NCI-H345 (cell line): ENCODE measurements at places on chromosomes 4 and X.

DNA sequence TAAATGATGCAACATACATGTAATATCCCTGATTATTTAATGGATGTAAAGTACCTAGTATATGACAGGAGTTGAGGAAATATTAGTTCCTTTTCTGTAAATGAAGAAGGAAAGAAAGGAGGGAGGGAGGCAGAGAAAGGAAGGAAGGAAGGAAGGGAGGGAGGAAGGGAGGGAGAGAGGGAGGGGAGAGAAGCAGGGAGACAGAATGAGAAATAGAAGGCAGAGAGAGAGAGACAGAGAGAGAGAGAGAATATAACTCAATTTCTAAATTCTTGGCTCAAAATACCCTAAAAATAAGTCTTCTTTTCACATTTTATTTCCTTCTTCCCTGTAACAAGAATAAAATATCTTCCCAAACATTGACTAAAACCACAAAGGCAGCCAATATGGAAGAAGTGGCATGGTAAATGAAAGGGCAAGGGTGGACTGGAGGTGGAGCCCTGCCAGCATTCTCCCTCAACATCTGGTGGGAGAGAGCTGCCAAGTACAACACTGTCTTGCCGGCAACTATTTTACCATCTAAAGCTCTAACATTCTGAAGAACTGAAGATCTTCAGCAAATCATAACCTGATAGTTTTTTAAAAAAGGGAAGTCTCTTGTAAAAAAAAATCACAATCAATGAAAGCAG is 245.1 kb downstream of the PPP3CA start:
- no peak for DNase-seq

- DNase-seq: no peak
These were observed 7.6 kb downstream of the PLAC1 start for GRCh38 chrX:134650701-134651100.

DNA sequence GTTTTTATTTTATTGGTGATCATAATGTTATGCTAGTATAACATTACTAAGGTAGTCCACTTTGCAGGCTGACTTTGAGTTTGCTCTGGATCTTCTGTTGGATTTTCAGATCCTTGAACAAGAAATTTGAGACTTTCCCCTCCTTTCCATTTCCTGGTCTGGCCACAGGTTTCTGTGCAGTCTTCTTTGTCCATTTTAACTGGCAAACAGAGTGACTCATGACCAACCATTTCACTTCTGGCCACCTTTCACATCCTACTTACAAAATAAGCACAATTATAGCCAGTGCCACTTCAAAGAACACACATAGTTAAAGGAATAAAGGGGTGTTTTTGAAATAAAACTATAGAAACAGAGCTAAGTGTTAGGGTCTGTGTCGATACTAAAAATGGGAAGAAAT is 8.4 kb downstream of the ANK2 start:
- DNase-seq: no peak

- DNase-seq: no peak
These were observed 14.1 kb downstream of the HTRA3 start for GRCh38 chr4:8283631-8284121.

GRCh38 chrX:22536746-22537304 is 264.1 kb downstream of the CBLL2 start:
- DNase-seq: no peak

DNA sequence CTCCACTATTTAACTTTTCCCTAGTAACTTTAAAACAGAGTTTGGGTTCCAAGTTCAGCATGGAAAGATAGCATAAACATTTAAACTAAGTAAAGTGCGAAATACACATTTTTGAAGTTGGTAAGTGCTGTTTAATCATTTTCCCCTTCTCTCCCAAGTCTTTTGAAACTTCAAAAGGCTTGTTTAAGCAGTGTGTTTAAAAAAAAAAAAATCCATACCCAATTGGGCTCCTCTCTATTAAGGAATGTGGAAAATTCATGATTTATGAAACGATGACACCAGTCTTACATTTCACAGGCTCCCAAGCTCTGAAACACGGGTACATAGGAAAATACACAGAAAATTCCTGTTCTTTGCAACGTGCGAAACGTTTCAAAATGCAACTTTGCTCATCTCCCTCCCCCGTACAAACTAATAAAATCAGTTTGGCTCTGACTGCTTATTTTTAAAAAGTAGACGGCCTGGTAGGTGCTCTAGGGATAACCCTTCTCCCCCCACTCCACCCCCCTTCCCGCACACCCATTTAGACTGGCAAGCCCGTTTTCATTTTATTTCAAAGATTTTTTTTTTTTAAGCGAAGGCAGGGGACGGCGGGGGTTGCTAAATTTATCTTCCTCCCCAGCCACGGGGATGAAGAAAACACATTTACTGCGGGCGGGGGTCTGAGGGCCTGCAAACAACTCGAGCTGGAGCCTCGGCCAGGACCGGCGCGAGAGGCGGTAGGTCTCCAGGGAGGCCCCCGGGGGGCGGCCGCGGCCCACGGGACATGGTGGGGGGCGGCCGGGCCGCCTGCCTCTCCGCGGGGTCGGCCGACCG is 786 bp upstream of the ZFX start:
- peak; percentile 10 for DNase-seq

DNA sequence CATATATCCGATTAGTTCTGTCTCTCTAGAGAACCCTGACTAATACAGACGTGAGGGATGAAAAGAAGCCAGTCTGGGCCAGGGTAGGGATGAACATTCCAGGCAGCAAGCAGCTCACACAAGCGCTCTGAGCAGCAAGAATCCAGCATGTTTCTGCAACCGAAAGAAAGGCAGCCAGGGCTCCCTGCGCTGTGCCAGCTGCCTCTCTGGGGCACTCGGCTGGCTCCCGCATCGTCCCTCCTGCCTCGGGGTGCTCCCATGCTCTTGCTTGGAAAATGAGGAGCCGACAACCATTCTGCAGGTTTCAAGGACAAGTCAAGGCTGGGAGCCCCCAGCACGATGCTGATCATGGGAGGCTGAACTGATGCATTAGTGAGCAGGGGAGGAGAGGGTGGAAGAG is 7.0 kb downstream of the JAKMIP1 start:
- no peak for DNase-seq

- DNase-seq: no peak
These were observed 272.2 kb upstream of the UGT8 start for GRCh38 chr4:114326358-114326757.

DNA sequence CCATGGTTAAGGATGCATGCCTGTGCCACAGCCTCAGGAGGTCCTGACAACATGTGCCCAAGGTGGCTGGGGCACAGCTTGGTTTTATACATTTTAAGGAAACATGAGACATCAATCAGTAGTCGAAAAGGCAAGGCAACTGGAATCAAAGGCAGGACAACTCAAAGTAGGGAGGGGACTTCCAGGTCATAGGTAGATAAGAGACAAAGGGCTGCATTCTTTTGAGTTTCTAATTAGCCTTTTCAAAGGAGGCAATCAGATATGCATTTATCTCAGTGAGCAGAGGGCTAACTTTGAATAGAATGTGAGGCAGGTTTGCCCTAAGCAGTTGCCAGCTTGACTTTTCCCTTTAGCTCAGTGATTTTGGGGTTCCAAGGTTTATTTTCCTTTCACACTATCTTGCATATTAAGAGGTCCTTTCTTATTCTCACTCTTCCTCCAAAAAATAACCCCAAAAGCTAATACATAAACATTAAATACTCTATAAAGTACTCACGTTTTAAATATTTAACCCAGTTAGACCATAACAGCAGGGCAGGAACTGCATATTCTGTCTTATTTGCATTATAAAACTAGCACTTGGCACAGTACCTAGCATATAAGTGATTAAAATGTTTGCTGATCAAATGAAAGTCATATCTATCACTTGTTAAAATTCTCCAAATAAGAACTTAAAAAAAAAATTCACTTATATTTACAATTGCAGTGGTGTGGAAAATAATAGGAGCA is 36.3 kb upstream of the UGT8 start:
- no peak for DNase-seq

- no peak for DNase-seq
These were observed 63.8 kb upstream of the GABRQ start for GRCh38 chrX:152573866-152574265.

DNA sequence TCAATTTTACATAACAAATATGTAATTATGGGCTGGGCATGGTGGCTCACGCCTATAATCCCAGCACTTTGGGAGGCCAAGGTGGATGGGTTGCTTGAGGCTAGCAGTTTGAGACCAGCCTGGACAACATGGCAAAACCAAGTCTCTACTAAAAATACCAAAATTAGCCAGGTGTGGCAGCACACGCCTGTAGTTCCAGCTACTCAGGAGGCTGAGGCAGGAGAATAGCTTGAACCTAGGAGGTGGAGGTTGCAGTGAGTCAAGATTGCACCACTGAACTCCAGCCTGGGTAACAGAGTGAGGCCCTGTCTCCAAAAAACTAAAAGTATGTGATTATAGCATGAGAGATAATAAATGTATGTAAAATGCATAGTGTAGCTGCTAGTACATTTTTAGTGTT is 229.0 kb downstream of the PPARGC1A start:
- no peak for DNase-seq

- DNase-seq: no peak
These were observed 58.0 kb downstream of the FAM53A start for GRCh38 chr4:1626151-1626550.

DNA sequence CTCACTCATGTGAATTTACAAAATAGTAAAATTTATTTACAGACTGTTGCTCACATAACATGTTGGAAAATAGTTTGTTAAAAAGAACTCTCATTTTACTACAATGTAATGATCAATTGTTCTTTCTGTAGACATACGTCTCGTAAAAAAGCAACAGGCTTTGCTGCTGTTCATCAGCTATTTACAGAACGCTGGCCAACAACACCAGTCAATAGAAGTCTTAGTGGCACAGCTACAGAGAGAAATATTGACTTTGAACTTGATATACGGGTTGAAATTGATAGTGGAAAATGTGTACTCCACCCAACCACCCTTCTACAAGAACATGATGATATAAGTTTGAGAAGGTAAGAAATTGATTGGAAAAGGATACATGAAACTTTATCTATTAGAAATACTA is 47.6 kb upstream of the ADAD1 start:
- no peak for DNase-seq

- no peak for DNase-seq
These were observed 426.1 kb downstream of the MID1IP1 start for GRCh38 chrX:39227371-39227770.

- no peak for DNase-seq
These were observed 94.1 kb downstream of the PDS5A start for GRCh38 chr4:39883646-39884045.

- DNase-seq: no peak
These were observed 674.3 kb upstream of the AMOT start for GRCh38 chrX:113514906-113515305.

- DNase-seq: no peak
These were observed 131.3 kb upstream of the AGA start for GRCh38 chr4:177573507-177573906.

GRCh38 chrX:9340598-9341290 is 124.1 kb upstream of the TBL1X start:
- no peak for DNase-seq

DNA sequence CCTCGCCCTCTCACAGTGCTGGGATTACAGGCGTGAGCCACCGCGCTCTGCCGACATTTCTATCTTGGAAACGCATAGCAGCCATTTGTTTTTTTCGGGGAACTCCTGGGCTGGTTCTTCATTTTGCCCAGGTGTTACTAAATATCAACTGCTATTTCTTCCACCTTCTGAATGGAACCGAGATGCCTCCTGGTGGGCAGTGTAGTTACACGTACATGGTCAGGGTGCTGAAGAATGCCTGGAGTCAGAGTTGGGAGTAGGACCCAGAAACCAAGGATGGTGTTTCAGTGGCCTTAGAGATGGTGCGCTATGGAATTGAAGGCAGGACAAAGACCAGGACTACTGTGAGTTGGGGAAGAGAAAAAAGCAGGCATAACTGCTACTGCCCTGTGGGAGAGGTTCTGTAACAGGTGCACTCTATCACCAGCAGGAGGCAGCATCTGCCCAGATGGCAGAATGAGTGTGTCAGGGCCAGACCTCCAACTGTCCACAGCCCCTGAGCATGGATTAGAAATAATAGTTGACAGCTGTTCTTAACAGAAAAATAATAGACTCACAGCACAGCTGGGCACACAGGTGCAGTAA is 81.7 kb downstream of the ZC4H2 start:
- DNase-seq: no peak

GRCh38 chrX:119579414-119579813 is 5.1 kb downstream of the UBE2A start:
- no peak for DNase-seq

- DNase-seq: no peak
These were observed 16.7 kb downstream of the GPRIN3 start for GRCh38 chr4:89290727-89291516.

- no peak for DNase-seq
These were observed 41.8 kb downstream of the FNIP2 start for GRCh38 chr4:158810487-158811215.

GRCh38 chrX:142251680-142252079 is 46.6 kb upstream of the MAGEC2 start:
- no peak for DNase-seq

GRCh38 chr4:41418444-41418843 is 119.5 kb upstream of the LIMCH1 start:
- DNase-seq: no peak

GRCh38 chr4:180280076-180280475 is 1963.1 kb upstream of the TENM3 start:
- DNase-seq: no peak

DNA sequence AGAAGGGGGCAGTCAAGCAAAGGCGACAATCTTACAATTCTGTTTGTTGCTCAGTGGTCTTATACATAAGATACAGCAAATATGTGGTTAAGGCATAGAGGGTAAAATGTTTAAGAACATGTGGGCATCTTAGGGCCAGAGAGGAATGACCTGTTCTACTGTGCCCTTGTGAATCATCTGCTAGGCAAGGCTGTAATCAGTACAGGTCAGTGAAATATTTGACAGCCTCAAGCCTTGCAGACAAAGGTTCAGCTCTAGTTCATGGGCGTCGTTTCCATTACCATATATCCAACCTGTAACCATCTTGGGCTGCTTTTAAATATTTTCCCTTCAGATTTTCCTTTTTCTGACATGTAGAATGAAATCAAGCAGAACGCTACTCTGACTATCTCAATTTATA is 37.3 kb downstream of the AGA start:
- DNase-seq: no peak

DNA sequence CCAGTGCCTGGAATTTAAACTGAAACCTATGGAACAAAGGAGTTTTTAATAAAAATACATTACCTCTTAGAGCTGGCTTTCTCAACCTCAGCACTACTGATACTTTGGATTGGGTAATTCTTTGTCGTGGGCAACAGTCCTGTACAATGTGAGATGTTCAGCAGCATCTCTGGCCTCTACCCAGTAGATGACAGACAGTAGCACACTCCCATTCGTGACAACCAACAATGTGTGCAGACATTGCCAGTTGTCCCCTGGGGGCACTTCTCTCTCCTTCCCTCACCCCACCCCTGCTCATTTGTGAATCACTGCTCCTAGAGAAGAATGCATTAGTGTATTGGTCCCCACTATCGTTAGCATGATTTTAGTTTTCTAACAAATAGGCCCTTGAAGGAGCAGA is 16.2 kb downstream of the GPAT3 start:
- no peak for DNase-seq

- no peak for DNase-seq
These were observed 325.2 kb downstream of the NR3C2 start for GRCh38 chr4:148116969-148117368.
